ENCODE measurements at places on chromosomes 16 and 17.

DNA sequence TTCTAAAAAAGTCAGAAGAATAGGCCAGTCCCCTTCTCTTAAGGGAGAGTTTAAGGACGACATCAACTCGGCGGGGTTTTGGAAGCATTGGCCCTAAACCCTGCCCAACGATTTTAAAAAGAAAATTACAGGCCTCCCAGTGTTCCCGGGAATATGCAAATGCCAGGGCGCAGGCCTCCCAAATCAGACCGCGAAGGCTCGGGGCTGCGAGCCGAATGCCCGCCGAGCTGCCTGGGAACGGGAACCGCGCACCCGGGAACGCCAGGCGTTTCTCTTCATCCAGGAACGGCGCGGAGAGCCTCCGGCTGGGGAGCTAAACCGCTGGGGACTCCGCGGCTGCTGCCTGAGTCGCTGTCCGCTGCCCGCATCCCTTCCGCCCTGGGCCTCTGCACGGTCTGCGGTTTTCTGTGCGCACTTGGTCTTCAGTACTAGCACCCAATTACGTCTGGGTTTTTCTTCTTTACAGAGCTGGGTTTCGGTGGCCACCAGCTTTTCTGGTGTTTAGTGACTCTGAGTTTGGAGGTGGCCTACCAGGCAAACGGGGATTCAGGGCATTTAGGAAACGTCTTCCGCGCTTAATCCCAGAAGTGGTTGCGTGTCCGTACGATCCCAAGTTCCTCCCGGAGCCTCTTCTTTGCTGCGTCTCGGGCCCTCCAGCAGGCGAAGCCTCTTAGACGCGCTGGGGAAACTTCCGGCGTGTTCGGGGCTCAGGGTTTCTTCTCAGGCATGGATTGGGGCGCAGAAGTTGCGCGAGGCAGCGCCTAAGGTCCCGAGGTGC lies 5.7 kb downstream of the IRX5 start:
- no peak for DNase-seq

DNA sequence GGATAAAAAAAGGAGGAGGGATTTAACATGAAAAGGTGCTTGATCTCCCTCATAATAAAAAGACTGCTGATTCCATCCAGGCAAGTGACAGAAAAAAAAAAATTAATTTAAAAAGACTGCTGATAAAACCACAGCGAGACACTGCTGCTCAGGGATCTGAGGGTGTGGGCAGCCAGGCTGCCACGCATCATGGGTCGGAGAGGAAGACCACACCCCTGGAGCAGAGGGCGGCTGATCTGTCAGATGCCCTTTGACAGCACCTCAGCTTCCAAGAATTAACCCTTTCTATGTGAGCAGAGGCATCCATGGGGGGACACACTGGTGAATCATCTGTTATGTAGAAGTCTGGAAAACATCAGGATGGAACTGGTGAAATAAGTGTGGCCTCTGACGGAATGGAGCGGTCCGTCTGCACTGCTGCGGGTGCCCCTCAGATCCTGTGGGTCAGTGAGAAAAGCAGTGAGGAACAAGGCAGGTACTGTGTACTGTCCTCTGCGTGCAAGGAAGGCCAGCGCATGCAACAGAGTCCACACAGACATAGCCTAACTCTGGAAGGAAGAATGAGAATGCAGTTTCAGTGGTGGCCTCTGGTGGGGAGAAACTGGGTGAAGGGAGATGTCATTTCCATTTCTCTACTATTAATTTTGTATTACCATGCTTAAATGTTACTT lies 19.8 kb downstream of the MAPT start:
- DNase-seq, result no peak

- DNase-seq, result no peak
Measured at GRCh38 chr17:48374650-48375230, 55.3 kb downstream of the SKAP1 start.

- no peak for DNase-seq
Measured at GRCh38 chr16:90009172-90009899, 9.9 kb downstream of the DBNDD1 start.

DNA sequence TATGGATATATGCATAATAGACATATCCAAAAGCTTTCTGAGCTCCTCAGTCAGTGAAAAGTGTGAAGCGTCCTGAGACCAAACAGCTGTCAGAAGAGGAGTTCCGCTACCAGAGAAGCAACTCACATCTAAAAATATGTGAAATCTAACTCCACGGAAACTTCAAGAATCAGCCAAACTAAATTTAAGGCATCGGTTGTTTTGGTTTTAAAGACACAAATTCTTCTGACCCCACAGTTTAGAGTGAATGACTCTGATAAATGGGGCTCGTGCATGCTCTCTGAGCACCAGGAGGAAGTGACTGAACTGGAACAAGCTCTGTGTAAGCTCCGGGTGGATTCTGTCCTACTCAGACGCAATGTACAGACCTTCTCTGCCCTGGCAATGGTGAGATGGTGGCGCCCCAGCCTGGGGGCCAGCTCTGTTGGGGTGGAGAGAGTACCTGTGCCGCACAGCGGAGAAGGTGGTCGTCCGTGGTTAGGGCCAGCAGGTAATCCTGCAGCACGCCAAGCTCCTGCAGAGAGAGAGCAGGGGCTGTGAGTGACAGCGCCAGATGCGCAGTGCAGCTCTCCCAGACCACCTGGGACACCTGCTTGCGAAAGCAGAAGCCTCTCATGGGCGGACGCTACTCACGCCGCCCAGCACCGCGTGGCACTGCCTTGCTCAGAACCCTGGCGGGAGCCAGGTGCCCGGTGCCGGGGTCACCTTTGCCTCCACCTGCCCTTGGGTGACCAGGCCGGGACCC lies 44.4 kb upstream of the ATP2A3 start:
- no peak for DNase-seq

GRCh38 chr17:16417896-16418684 lies 2.7 kb downstream of the TRPV2 start:
- DNase-seq, result no peak

DNA sequence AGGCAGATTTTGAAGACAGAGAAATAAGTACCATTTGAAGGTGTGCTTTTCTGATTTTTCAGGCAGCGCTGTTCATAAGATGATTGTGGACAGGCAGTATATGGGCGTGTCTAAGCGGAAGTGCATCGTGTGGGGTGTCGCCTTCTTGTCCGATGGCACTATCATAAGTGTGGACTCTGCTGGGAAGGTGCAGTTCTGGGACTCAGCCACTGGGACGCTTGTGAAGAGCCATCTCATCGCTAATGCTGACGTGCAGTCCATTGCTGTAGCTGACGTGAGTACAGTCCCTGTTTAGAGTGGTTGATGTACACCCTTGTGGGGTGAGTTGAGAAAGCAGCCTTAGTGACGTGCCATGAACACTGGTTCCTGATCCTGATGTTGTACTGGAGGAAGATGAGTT lies 10.7 kb downstream of the UTP4 start:
- no peak for DNase-seq

Measured in Caki2 (cell line).